ENCODE measurements at places on chromosomes 12 and 14. TPM values are rescaled to one million over a fixed set of nuclear protein-coding genes. Genes with fewer than 3 reads are reported as not detected.

- peak; percentile 20 for DNase-seq
These were observed 28.1 kb downstream of the TRPV4 start for GRCh38 chr12:109804820-109805761.

DNA sequence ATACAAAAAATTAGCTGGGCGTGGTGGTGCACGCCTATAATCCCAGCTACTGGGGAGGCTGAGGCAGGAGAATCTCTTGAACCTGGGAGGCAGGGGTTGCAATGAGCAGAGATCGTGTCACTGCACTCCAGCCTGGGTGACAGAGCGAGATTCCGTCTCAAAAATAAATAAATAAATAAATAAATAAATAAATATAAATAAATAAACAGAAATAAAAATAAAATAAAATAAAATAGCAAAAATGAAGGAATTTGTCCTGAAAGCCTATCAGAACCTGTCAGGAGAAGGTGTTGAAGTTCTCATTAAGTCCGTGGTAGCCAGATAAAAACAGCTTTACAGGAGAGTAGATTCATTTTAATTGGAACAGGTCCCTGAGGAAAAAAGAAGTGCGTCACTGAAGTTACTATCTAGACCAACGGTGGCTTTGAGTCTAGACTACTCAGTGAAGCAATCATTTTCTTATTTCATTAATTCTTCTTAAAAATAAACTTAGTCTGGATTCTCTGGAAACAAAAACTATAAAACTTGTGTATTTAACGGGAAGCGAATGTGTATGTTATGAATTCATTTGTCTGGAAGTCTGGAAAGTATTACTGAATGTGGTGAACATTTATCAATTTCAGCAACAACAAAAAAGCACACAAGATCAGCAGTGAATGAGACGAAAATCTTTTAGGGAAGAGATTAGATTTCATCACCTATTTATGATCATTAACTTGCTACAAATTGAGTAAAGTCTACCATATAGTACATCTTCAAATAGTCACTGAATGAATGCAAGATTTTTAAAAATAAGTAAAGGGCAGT is 248.5 kb upstream of the PDE3A start:
- DNase-seq: no peak

GRCh38 chr12:100716945-100717732 is 77.4 kb upstream of the ANO4 start:
- no peak for DNase-seq

Gene SERPINA5
- 15.3 TPM for polyA plus RNA-seq
